ENCODE measurements at places on chromosomes 2 and 18.

DNA sequence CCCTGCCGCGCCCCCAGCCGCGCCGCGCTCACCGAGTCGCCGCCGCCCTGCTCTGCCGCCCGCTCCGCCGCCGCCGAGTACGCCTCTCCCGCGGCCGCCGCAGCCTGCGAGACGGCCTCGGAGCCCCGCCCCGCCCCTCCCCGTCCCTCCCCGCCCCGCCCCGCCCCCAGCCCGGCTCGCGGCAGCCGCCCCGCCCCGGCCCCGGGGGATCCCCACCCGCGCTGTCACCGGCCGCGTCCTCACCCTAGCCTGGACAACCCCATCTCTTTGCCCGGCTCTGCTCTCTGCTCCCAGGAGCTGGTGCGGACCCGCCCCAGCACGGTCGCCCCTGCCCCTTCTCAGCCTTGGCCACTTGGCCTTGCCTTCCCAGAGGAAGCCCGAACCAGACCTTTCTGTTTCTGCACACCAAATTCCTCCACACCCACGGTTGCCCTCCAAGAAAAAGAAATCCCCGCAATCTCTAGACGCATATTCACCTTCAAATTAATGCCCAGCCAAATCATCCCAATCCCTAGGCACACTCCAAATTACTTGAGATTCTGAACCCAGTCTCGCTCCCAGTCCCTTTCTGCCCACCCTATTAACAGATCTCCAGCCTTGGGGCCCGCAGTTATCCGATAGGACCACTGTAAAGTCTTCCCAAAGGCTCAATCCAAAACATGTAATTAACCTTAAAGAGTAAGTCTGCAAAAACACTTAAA is at the start of gene CYRIA:
Gene CYRIA (minus strand): TSS at position 87 of the 701 bp plus-strand sequence. CDS start 77,715 bp downstream, outside the sequence.
- peak; percentile 42 for DNase-seq

DNA sequence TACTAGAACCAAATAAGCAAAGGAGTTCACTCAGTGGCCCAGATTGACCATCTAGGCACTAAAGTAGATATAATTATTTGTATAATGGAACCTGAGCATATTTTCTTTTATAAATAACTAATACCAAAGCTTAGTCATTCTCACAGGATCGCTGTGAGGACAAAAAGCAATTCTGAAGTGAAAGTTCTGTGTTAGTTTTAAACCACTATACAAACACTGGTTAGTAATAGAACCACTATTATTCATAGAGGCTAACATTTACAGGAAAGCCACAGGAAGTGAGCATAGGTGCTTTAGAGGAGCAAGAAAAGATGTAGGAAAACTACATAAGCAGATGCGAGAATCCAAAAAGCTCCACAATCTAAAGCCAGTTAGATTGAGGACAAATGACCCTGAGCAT is 364.7 kb downstream of the XIRP2 start:
- no peak for DNase-seq

DNA sequence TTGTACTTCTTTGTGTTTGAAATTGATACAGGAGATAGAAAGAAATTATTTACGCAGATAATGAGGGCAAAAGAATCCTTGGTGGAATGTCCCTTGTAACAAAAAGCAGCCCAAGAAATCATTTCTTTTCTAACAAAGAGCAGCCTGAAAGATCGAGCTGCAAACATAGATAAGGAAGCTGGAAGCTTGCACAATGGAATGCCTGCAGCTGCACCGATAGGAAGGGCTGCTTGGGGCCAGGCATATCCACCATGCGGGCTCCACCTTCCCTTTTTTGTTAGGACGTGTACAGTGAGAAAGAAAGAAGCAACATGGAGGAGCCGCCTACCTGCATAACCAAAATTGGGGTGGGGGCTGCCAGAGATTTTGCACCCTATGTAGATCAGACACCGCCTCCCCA is 568.7 kb downstream of the METTL4 start:
- no peak for DNase-seq

- no peak for DNase-seq
Measured at GRCh38 chr18:60809937-60810336, 437.4 kb upstream of the MC4R start.

GRCh38 chr2:26674771-26675170 is 17.8 kb upstream of the KCNK3 start:
- DNase-seq, result no peak

DNA sequence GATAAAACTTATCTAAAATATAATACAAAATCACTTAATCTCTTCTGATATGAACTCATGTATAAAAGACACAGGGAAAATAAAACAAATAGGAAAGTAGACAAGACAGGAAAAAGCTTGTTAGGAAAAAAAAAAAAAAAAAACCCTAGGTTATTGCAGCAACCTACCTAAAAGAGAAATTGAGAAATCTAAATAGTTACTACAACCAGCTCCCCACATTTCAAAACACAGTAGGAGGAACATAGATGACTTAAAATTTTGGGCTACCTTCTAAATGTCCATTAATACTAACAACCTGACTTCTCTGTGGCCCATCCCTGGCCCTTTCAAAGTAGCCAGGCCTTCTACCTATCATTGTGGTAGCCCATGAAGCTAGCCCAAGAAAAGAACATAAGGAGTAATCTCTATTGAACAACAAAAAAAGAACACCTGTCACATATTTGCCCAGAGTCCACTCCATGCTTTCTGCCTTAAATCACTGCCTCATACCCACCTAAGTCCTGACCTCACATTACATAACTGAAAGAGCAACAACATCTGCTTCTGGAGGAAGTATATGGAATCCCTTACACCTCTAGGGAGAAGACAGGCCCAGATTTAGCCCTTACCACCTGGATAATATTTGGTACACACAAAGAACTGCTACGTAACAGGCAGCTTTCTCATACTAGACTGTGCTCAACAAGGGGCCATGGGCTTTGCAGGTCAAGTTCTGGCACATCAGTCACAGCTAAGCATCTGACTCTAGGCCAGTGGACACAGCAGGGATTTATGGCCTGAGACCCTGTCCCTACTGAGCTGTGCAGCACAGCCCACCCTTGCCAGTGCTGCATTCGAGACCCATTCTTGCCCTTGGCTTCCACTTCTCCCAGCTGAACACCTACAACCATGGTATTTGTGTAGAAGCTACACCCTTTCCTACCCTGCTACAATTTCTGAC is 8.5 kb downstream of the SUCLG1 start:
- no peak for DNase-seq

DNA sequence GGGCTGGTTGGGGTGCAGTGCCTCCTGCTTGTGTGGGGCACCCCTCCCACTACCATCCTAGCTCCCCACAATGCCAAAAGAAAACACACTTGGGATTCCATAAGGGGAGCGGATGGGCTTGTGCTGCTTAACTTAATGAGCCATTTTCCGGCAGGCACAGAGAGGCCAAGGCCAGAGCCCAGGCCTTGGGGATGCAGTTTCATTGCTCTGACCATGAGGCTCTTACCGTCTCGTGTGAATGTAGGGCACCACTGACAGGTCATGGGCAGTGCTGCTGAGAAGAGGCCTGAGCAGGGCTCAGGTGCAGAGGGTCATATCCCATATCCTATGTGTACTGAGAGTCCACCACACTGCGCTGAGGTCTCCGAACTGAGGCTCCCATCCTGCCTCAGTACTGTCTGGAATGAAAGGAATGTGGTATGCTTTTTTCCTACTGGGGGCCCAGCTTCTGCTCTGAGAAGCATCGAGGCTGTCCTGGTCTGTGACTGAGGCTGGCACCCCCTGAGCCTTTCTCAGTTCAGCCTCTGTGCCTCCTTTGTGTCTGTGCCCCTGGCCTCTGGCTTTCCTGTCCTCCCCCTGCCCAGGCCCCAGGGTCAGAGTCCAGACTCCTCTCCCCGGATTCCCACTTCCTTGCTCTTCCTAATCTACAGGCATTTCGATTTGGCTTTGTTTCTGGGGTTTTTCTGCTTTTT is 45.2 kb upstream of the MAPRE3 start:
- DNase-seq, result no peak

DNA sequence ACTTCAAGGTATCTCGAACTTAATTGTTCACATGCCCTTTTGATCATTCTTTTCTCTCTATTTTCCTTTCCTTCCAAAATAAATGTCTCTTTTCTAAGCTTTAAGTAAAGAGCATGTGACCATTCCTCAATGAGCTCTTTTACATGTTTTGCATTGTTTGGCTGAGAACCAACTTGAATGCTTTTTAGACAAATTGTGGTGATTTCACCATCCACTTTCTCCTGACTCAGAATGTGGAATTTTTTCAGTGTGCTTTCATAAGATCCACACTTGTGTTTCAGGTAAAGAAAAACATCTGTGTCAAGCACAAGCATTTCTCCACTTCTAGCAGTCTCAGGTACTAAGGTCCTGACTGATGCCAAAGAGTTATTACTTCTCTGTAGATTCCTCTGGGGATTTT is 10.7 kb downstream of the RBM43 start:
- DNase-seq, result no peak

GRCh38 chr18:34467058-34467457 is 242.3 kb upstream of the NOL4 start:
- DNase-seq, result no peak

DNA sequence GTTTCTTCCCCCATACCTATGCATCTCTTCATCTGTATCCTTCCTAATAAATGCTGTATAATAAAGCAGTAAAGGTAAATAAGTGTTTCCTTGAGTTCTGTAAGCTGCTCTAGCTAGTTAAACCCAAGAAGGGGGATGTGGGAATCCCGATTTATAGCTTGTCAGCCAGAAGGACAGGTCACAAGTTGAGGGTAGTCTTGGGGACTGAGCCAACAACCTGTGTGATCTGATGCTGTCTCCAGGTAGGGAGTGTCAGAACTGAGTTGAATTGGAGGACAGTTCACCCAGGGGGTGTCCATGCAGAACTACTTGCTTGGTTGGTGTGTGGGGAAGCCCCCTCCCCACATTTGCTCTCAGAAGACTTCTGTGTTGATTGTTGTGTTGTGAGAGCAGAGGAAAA is 112.4 kb downstream of the LDLRAD4 start:
- DNase-seq, result no peak

GRCh38 chr2:109516445-109517117 is 97.2 kb downstream of the SEPTIN10 start:
- no peak for DNase-seq

DNA sequence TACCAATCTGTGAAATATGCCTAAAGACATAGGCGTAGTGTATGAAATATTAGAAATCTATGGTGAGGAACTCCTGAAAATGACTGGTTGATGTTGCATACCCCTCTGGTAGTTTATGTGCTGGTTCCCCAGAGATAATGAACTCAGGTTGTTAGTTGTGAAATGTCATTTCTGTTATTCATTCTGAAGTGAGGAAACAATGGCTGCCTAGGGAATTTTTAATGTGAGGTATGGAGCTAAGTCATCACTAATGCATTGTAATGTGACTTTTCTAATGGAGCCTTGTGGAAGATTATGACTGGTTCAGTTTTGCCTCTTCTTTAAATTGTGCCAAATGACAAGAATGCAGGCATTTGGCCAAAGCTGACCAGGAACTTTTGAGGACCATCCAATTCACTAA is 61.6 kb upstream of the RAB27B start:
- no peak for DNase-seq

GRCh38 chr2:18855027-18855426 is 265.7 kb upstream of the NT5C1B start:
- no peak for DNase-seq

DNA sequence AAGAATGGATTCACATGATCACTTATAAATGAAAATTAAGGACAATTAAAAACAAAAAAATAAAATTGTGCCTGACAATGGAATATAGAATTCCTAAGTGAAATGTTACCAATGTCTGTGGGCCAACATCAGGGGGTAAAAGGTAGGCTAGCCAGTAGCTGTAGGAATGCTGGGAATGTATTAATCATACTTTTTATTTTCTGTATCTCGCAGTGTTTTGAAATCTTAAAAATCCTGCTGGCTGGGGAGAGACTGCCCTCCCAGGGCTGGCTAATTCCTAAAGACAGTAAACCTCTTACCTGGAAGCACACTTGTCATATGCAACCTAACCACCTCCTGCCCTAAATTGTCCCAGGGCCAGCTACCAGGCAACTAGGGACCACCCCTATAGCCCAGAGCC is 69.8 kb downstream of the REV1 start:
- no peak for DNase-seq

DNA sequence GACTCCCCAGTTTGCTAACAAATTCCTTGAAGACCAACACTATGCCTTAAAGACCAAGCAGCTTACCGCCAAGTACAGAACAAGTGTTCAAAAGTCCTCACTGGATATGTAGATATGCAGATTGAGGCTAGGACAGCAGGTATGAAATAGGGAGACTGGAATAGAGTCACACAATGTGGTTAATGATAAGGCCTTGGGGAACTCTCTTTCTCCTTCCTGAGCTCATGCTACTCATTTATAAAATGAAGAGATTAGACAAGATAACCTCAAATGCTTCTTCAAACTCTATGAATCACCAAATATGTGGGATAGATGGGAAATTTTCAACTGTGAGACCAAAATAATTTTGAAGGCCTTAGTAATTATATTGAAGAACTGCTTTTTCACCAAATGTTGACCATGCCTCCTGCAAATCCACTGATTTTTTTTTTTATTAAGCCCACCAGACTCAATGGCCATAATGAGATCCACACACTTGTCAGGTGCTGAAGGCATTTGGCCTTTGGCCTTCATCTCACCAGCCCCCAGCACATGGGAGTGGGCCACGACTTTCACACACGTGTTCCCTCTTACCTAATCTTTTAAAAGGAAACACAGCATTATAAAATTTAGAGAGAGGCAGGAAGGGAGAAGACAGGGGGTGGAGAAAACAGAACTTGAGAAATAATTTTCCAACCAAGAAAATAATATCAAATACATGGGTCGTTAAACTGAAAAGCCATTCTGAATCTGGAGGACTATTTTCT is 181.5 kb downstream of the EN1 start:
- DNase-seq, result no peak
